ENCODE measurements at places on chromosomes 6 and 20.

DNA sequence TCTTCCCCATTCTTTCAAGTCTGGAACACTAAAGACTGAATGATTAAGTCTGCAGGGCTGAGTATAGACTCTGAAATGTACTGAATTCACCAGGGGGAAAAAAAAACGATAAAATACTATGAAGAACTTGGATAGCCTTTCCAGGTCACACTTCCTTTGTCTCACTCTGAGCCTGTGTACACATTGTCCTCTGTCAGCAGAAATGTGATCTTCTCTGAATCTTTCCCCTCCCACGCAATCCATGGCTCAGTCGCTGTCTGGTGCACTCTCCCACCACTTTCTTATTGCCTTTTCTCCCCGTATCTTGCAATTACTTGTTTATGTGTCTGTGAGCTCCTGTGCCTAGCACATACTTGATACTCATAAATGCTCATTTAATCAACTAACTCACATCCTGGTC lies 212.6 kb upstream of the RSPO3 start:
- DNase-seq = no peak

GRCh38 chr6:134882426-134883038 lies 67.4 kb downstream of the ALDH8A1 start:
- peak; percentile 39 for DNase-seq

DNA sequence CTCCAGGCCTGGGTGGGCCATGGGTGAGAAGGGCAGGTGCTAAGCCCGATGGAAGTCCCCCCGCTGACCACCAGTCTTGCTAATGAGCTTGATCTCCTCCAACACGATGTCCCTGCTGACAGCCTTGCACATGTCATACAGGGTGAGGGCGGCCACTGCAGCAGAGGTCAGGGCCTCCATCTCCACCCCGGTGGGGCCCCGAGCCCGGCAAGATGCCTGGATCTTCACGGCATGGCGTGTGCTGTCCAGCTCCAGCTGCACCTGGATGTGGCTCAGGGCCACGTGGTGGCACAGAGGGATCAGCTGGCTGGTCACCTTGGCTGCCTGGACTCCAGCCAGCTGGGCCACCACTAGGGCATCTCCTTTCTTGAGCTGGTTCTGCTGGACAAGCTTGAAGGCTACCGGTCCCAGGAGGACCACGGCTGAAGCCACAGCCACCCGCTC lies 27.9 kb downstream of the MOCS1 start:
- DNase-seq = no peak

- DNase-seq = peak; percentile 32
These were observed 15.0 kb downstream of the RNF114 start for GRCh38 chr20:49951151-49951550.

- no peak for DNase-seq
These were observed 55.8 kb downstream of the SNAI1 start for GRCh38 chr20:50038574-50038991.

Measured in GM04503 (cell line).